H4 (cell line): ENCODE measurements at places on chromosomes 7 and 10.

DNA sequence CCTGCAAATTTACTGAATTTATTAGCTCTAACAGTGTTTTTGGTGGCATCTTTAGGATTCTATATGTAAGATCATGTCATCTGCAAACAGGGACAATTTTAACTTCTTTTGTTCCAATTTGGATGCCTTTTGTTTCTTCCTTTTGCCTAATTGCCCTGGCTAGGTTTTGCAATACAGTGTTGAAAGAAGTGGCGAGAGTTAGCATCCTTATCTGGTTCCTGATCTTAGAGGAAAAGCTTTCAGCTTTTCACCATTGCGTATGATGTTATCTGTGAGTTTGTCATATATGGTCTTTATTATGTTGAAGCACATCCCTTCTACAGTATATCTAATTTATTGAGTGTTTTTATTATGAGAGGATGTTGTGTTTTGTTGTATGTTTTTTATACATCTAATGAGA is 301.4 kb downstream of the PTPRN2 start:
- DNase-seq: no peak

DNA sequence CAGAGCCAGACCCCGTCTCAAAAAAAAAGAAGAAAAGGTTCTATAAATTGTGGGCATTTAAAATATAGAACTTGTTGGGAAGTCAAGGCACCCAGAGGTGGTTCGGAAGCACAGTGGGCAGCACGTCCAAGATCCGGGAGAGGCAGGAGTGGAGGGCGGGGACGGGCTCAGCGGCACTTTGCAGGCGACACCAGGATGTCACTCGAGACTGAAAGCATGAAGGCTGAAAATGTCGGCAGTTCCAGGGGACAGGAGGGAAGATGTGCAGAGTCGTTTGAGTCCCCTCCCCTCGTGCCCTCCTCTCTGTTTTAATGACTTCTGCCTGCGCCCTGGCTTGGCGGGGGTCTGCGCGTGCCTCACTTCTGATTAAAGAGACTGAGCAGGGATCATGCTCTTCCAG is 30.6 kb downstream of the IQCE start:
- no peak for DNase-seq

- no peak for DNase-seq
These were observed 78.8 kb downstream of the DNMBP start for GRCh38 chr10:99930731-99931550.

- DNase-seq: no peak
These were observed 66.1 kb downstream of the GNA12 start for GRCh38 chr7:2777898-2778535.

GRCh38 chr7:155282671-155283070 is 15.0 kb upstream of the INSIG1 start:
- DNase-seq: no peak

GRCh38 chr10:121062115-121062514 is 211.0 kb downstream of the WDR11 start:
- DNase-seq: no peak

GRCh38 chr10:1037098-1037497 is 11.4 kb upstream of the IDI2 start:
- DNase-seq: no peak

GRCh38 chr7:151086802-151087244 is 548 bp downstream of the AGAP3 start:
- no peak for DNase-seq

DNA sequence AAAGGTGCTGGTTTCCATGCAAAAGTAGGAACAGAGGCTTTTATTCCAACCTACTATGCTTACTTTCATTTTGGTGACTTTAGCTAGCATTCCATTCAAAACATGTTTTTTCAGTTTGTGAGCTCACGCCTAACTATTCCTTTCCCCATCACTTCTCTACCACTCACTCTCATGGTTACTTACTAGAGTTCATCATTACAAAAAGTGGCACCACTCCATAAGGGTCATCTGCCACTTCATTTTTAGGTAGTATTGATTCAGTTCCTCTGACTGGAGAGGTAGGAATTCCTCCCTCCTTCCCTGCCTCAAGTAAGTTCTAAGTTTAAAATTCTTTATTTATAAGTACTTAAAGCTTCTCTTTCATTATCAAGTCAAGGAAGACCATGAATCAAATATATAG is 543.1 kb downstream of the HTR7 start:
- DNase-seq: no peak

GRCh38 chr10:129310881-129311280 is 156.2 kb upstream of the MGMT start:
- DNase-seq: no peak

GRCh38 chr10:82625512-82626189 is 750.7 kb downstream of the NRG3 start:
- DNase-seq: no peak

- no peak for DNase-seq
These were observed 251.9 kb downstream of the AGMO start for GRCh38 chr7:15309872-15310271.

- DNase-seq: no peak
These were observed 34.7 kb downstream of the UBE2D4 start for GRCh38 chr7:43960933-43961332.

- no peak for DNase-seq
These were observed 111.1 kb downstream of the EBF3 start for GRCh38 chr10:129852829-129853561.

DNA sequence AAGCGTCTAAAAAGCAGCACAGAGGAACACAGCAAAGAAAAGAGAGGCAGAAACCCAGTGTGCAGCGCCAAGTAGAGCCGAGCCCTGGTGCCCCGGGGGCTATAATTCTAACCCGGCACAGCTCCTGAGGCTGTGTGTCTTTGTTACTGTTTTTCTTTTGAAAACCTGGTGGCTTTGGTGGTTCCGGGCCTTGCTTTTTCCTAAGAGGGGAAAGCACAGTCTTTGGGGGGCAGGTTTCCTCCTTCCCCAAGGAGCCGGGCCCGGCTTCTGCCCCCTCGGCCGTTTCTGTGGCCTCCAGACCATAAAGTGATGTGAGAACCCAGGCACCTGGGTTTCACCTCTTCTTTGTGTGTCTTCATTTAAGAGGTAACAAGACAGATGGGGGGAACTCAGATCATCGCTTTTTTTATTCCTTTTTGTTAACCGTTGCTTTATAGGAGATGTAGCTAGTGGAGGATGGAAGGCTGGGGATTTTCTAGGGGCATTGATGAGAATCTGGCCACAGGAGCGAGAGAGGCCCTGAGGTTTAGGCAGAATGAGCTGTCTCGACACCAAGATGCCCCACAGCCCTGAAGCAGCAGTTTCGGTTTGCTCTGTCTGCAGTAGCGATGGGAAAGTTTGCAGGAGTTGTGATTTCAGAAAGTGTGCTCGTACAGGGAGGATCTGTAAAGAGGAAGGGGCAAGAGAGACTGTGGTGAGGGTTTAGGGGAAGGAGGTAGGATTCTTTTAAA is 367.8 kb upstream of the GALNT17 start:
- DNase-seq: no peak

GRCh38 chr7:121178452-121178851 is 150.3 kb upstream of the WNT16 start:
- no peak for DNase-seq

DNA sequence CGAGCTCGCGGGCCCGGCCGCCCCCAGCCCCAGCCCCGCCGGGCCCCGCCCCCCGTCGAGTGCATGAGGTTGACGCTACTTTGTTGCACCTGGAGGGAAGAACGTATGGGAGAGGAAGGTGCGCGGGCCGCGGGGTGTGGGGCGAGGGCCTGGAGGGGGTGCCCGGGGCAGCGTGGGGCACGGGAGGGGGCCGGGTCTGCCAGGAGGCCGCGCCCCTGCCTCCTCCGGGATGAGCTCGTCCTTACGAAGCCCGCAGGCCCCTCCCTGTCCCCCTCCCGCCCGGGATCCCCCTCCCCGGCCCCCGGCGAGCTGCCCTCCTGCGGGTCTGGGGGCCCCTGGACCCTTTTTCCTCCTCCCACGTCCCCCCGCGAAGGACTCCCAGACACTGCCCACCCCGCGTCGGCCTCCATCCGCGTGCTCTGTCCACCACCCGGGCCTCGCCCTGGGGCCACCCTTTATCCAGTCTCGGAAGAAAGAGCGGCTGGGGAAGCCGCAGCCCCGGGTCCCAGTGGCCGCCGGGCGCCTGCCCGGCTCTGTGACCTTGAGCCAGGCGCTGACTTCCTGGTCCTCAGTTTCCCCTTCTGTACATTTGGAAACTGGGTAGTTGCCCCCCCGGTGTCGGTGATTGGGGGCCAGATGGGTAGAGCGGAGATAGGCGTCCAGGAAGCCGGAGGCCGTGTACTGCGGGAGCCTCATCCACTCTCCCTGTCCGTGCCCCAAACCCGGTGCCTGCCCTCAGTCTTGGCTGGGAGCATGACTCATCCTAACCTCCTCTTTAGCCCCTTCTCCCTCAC is 521 bp downstream of the LIMK1 start:
- no peak for DNase-seq

DNA sequence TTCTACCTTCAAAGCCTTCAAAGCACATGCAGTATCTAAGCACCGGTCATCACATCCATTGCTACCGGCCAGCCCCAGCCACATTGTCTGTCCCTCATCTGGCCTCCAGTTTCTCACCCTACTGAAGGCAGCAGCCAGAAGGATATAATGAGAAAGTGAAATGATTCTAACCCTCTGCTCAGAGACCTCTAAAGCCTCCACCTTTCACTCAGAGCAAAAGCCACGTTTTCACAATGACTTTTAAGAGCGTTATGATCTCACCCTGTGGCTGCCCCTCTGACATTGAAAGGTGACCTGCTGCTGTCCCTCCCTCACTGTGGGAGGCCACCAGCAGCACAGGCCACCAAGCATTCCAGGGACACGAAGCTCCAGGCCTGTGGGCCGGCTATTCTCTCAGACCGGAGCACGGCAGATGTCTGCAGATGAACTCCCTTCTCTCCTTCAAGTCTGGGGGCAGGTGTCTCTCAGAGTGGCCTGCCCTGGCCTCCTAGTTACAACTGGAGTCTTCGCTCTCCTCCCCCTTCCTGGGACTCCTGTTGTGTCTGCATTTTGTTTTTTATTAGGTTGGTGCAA is 94.9 kb upstream of the EEPD1 start:
- no peak for DNase-seq

- no peak for DNase-seq
These were observed 12.2 kb upstream of the REPIN1 start for GRCh38 chr7:150356265-150356897.

DNA sequence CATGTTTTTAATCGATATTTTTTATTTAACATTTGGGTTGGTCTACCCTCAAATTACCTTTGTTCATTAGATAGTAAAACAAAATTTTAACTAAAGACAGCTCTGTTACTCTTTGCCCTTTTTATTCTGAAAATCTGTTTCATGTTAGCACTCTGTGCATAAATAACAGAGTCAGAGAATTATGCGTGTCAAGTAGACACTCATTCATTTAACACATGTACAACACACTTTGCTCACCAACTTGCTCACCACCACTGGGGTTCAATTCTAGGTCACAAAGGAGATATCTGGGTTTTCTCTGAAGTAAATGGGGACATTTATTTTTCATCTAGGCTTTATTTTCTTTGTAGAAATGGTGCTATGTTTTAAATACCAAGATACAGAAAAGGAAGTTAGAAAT is 457.4 kb upstream of the SEMA3D start:
- no peak for DNase-seq

DNA sequence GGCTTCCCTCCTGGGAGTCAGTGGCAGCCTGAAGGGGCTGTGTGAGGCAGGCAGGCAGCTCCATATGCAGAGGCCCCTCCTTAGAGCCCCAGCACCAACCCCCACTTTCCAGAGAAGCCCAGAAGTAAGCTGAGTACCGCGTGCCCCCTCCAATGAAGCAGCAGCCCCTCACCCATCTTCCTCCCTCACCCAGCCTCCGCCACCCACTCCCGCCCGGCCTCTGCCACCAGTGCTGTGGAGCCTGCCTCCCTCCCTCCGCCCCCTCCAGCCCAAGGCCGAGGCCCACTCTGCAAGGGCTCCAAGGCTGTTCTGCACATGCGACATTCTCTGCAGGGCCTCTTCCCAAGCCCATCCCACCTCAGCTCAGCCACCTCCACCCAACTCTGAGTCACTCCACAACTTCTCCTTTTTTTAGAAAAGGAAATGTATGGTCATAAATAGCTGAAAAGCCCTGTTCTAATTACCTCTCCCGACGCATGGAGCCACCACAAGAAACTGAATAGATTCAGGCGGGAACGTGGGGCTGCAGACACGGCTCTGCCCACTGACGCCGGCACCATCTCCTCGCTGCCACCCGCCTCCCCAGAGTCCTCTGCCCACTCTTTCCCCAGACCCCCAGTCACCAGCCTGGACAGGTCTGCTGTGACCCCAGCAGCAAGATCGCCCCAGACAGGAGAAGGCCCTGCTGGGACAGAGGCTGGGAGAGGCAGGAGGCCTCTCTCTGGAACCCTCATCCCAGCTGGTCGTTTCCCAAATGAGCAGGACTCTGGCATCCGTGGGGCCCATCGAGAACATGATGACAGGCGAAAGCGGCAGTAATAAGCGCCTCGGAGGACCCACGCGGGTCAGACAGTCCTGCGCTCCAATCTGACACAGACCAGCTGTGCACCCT is 213.9 kb downstream of the MAD1L1 start:
- peak; percentile 61 for DNase-seq
